ENCODE measurements at places on chromosomes 2 and 18.

DNA sequence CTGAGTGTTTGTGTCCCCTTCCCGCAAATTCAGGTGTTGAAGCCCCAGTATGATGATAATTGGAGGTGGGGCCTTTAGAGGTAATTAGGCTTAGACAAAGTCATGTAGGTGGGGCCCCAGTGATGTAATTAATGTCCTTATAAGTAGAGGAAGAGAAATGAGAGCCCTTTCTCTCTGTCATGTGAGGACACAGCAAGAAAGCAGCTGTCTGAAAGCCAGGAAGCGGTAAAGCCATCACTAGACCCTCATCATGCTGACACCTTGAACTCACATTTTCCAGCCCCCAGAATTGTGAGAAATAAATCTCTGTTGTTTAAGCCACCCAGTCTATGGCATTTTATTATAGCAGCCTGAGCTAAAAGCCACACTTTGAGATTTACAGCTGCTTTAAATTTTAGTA, 1580.0 kb downstream of the LRP1B start:
- no peak for DNase-seq

- no peak for DNase-seq
These were observed 90.9 kb downstream of the ACAA2 start for GRCh38 chr18:49722477-49722876.

- no peak for DNase-seq
These were observed 22.1 kb downstream of the CENPA start for GRCh38 chr2:26807788-26808460.

DNA sequence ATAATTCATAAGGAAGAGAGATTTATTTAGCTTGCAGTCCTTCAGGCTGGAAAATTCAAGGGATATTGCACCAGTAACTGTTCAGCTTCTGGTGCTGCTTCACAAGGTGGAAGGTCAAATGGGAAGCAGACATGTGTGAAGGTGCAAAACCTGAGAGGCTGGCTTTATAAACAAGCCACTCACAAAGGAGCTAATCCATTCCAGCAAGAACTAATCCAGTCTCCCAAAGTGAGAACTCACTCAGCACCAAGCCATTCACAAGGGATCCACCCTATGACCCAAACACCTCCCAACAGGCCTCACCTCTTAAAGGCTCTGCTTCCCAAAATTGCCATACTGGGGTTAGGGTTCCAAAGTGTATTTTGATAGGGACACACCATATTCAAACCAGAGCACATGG, 1018.4 kb upstream of the ACVR2A start:
- DNase-seq, result no peak

- DNase-seq, result no peak
These were observed 231.1 kb downstream of the GBX2 start for GRCh38 chr2:235937087-235937486.

GRCh38 chr2:223185638-223186037, 133.6 kb downstream of the KCNE4 start:
- no peak for DNase-seq

GRCh38 chr18:58520969-58521368, 107.9 kb downstream of the ALPK2 start:
- DNase-seq, result no peak

DNA sequence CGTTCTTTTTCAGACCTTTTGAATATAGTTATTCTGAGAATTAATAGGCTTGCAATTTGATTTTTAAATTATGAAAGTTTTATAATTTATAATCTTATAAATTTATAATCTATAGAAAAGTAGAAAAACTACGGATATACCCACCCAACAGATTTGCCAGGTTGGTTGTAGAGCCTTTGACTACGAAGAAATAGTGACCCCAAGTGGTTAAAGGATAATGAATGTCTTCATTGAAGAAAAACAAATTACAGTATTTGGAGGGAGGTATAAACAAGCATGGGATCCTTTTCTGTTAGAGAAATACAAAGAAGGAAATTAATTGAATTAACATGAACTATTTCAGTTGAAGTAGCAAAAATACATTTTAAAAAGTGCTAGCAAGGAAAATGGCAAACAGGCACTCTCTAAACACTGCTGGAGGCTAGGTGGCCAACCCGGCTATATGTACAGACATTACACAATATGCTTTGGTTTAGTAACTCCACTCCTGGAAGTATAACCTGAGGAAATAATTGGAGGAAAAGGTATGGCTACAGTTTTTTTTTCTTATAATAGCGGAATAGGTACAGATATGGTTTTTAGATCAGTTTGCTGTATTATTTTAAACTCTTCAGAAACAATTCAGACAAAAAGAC, 110.9 kb downstream of the MIB1 start:
- DNase-seq, result no peak

GRCh38 chr18:9535430-9535991, 60.2 kb downstream of the RALBP1 start:
- DNase-seq, result no peak

GRCh38 chr18:12394428-12394827, 13.3 kb upstream of the PRELID3A start:
- DNase-seq, result no peak

- no peak for DNase-seq
These were observed 71.8 kb downstream of the NUP35 start for GRCh38 chr2:183195998-183196409.

GRCh38 chr2:98084151-98084868, 2.7 kb upstream of the VWA3B start:
- no peak for DNase-seq

DNA sequence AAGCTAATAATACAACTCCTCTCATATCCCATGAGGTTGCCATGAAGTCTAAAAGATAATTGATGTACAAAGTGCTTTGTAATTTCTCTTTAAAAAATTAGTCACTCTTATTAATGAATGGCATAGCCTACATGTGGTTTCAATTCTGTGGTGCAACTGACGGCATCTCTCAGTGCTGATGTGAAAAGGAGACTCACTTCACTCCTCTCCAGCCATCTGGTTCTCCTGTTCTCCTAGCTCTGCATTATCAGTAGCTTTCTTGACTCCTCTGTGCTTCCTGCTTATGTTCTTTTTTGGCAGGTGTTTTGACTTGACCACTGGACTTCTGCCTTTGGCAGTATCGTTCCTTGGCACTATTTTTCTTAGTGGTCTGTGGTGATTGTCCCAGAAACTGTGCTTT, 134.9 kb upstream of the ZFP36L2 start:
- no peak for DNase-seq

DNA sequence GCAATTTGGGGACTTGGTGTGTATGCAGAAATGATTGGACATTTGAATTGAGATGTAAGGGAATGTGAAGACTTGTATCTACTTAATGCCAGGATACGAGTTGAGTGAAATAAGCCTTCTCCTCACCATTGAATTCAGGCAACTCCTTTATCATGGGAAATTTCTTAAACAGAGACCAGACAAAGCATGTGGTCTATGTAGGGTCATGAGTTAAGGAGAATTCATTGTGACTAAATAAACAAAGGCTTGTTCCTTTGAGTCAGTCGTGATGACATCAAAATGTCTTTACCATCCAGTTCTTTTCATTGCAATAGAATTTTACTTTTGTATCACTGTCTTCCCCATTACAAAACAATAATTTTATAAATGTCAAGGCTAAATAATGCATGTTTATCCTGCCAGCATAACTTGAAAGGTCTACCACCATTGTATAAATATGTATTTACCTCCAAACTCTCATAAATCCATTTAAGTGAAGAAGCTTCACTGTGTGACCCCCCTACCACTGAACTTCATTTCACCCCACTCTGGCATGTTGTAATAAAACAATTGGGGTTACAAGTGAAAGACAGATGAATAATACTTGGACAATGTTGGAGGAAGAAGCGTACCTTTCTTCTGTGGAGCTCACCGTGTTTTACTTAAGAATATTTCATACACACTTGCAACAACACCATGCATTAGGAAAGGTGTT, 149.4 kb downstream of the EPHA4 start:
- no peak for DNase-seq

- no peak for DNase-seq
These were observed 186.3 kb downstream of the KCNE4 start for GRCh38 chr2:223238301-223238700.

DNA sequence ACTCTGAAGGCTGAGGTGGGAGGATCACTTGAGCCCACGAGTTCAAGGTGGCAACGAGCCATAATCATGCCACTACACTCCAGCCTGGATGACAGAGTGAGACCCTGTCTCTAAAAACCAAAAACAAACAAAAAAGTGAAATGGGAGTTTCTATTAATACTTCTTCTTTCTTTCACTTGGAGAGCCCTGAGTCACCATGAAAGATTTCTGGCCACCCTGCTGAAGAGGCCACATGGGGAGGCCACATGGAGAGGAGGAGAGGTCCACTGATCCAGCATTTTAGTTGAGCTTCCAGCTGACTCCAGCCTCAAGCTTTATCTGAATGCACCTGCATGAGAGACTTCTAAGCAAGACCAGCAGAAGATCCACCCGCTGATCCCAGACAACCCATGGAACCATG, 74.2 kb upstream of the LAPTM4A start:
- DNase-seq, result no peak

DNA sequence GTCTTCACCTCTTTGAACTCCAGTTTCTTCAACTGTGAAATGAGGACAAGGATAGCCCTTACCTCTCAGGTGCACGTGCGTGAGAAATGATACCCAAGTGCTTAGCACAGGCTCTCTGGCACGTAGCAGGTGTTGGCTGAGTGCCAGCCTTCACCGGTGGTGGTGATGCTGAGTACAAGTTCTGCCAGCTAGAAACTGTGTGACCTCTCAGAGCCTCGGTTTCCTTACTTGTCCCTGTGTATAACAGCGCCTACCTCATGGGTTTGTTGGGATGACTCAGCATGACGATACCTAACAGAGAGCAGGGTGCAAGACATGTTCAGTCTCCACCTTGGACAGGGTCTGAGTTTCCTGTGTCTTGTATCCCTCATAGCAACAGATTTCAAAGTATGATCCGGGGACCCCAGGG, 205.1 kb downstream of the TNS1 start:
- no peak for DNase-seq

GRCh38 chr2:100106460-100106859, 35.9 kb downstream of the AFF3 start:
- DNase-seq, result no peak

- DNase-seq, result no peak
These were observed 61.3 kb downstream of the SP110 start for GRCh38 chr2:230158468-230158867.

GRCh38 chr2:236653863-236654262, 84.2 kb downstream of the ACKR3 start:
- no peak for DNase-seq

- DNase-seq, result no peak
These were observed 33.6 kb downstream of the B3GNT7 start for GRCh38 chr2:231429152-231429551.

DNA sequence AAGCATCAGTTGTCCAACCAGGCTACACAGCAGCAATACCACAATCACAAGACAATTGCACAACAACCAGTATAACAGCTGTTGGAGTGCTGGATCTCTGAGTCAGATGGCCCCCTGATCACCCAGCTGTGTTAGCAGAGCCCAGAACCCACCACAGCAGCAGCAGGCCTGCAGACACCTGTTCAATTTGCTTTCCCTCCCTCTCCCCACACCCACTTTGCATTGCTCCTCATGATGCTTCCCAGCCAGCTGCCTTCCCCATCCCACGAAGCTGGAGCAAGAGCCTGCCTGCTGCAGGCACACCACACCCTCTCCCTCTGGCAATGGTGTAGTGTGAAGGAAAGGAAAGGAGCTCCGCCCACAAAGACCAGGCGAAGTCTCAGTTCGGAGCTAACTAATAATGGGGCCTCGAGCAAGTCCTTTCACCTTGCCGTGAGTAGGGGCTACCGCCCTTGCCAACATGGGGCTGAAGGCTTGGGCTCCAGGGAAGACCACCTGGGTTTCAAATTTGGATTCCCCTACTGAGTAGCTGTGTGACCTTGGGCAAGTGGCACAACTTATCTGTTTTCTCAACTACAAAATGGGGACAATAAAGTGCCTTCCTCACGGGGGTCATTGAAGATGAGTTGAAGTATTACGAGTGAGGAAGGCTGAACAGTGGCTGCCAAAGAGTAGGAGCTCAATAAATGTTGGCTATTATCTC, 19.4 kb upstream of the ZBTB7C start:
- DNase-seq, result no peak

- no peak for DNase-seq
These were observed 103.3 kb downstream of the TMEM18 start for GRCh38 chr2:573805-574392.

GRCh38 chr2:187877391-187877790, 323.2 kb upstream of the TFPI start:
- no peak for DNase-seq

DNA sequence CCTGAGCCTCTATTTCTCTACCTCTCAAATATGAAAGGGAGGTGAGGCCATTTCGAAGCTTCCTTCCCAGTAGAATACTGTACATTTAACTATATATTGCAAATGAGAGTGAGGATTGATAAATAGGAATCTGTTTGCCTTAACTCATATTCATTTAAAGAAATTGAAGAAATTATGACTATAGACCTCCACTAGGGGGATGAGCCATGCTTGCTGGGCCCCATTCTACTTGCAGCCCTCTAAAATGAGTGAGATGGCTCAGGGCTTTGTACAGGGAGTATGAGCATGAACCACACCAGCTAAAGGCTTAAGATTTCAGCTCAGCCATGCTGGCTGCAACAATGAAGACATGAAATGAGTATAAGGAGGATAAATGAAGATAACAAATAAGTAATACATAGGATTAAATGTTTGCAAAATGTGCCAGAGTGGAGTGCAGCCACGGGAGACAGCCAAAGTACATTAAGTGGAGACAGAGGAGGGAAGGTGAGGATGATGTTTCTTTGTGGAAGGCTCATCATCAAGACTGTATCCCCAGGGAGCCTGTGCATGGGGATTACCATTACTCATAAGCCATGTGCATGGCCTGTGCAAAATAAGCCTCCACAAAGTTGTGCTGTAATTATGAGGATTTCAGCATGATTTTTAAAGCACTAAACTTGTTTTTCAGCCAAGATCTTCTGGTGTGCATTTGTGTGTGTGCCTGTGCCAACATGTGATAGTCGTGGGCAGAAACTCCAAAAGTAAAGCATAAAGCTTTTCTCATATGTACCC, 300.8 kb downstream of the CNTNAP5 start:
- DNase-seq, result no peak

- DNase-seq, result no peak
These were observed 49.6 kb upstream of the KLF7 start for GRCh38 chr2:207215308-207215707.

GRCh38 chr18:64717026-64717425, 568.1 kb upstream of the LINC00305 start:
- no peak for DNase-seq

DNA sequence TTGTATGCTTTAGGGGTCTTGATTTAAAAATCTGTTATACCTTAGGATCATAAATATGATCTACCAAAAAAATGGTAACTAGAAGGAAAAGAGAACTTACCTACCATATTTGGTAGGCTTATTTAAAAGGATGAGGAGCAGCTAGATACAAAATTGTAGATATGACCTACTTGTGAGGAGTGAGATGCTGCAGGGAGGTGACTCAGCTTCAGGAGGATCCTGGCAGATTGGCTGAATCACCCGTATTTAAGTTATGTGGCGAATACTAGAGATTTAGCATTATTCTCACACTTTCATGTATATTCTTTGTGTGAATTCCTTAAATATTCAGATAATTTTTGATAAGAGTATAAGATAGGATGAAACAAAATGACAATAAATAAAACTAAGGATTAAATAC, 657.3 kb upstream of the LINC00305 start:
- DNase-seq, result no peak

Measured in T-helper 17 cell (primary cell).